ENCODE measurements at places on chromosomes 6 and 20.

DNA sequence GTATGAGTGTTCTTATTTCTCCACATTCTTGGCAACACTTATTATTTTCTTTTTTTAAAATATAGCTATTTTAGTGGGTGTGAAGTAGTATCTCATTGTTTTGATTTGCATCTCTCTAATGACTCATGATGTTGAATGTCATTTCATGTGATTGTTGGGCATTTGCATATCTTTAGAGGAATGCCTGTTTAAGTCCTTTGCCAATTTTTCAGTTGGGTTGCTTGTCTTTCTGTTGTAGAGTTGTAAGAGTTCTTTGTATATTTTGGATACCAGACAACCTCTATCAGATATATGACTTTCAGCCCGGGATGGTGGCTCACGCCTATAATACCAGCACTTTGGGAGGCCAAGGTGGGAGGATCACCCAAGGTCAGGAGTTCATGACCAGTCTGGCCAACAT lies 5.1 kb upstream of the POPDC3 start:
- DNase-seq = peak; percentile 81

DNA sequence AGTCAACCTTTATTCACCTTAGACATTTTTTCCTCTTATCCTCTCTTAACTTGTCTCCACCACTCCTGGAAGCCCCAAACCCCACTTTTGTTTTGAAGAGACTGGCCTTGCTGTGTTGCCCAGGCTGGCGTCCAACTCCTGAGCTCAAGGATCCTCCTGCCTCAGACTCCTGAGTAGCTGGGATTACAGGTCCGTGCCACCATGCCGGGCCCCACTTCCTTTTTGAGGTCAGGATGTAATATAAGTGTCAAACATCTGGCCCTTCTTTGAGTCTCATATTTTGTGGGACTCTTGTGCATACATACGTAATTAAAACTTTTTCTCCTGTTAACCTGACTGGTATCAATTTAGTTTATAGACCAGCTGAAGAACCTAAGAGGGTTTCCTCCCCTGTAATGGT lies 1.4 kb upstream of the CDK19 start:
- DNase-seq = no peak

DNA sequence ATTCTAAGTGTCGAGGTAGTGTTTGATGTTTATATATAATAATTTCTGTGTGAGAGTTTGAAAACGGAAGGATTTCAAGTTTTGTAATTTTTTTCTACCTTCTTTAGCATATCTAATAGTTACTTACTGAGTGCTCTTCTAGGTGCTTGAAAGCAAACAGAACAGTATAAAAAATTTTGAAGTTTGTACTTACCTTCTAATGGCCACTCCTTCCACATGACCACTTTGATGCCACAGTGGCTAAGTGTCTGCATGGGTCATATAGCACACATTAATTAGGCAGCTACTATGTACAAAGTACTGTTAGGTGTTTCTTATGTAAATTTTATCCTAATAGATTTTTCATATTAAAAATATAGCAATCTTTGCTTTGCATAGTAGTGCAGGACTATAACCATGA lies 21.1 kb downstream of the RPRD1B start:
- no peak for DNase-seq

DNA sequence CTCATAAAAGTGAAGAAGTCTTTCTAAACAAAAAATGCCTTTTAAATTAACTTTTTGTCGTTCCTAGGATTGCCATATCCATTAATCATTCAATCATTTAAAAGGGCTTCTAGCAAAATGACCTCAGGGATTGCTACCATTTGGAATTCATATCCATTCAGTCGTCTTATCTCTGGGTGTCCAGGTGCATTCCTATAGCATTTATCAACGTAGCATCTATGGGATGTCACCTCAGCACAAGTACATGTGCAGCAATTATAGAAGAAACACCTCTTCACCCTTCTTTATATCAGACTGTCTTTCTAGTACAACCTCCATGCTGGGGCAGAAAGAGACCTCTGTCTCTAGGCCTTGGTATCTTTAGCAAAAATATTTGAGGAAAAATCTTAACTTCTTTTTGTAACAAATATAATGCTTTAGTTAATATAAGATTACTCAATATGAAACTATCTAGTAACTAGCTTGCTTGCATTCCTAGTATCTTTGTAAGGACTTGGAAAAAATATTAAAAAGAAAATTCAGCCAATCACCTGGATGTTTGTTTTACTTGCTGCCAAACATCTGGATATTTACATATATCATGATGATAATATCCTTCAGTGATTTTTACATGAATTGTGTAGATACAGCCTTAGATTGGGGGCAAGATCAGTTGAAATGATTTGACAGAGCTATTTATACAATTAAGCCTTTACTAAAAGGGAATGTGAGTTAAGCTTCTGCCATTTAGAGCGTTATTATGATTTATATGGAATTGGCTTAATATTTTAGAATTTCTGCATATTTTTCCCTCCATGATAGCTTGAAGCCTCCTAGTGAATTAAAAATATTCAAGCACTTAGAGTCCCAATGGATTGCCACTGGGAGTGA lies 356.8 kb downstream of the HDGFL1 start:
- DNase-seq = no peak

DNA sequence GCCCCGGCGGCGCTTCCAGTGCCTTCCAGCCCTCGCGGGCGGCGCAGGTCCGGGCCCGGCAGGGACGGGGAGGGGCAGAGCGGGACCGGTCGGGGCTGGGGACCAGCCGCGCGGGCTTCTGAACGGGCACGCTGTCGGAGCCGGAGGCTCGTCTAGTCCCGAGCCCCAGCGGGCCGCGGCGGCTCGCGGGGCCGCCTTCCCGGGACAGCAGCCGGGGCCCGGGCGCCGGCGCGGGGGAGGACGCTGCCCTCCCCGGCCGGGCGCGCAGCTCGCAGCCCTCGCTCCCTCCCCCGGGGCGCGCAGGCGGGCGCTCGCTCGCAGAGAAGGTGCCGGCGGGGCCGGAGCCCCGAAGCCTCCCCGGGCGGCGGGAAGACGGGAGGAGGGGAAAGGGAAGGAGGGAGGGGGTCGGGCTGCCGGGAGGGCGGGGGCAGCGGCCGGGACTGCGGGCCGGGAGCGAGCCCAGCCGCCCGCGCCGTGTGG lies 696 bp upstream of the SIRPA start:
- DNase-seq = no peak

- peak; percentile 4 for DNase-seq
Measured at GRCh38 chr6:121726596-121726995, 291.1 kb downstream of the GJA1 start.

DNA sequence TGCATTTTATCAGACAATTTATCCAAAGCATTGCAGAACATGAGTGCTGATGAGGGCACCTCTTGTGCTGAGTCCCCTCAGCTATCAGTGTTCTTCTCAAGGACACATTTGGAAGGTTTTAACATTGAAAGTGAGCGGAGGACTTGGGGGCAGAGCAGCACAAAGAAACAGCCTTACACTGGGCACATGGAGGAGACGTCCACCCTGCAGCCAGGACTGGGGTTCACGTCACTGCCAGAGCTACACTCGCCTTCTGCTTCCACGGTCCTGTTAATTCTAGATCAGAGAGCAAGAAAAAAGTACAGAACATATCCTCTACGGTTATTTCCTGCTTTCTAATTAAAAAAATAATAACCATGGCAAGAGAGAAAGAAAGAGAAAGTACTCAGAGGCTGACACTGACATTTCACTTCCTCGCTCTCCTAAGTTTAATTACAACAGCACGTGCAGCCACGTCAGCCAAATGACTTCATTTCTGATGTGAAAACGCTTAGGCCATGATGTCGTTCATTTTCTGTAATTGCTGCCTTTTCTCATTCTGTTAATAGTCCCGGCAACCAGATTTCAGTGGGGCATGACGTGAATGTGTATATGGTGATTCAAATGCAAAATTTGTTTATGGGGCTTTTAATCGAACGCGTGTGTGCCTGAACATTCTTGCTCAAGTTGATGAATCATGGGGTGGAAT lies 5.1 kb downstream of the PRND start:
- DNase-seq = peak; percentile 49

- DNase-seq = no peak
Measured at GRCh38 chr6:30074331-30075093, 1.1 kb downstream of the RNF39 start.

- no peak for DNase-seq
Measured at GRCh38 chr6:162690158-162690557, 37.4 kb downstream of the PRKN start.

DNA sequence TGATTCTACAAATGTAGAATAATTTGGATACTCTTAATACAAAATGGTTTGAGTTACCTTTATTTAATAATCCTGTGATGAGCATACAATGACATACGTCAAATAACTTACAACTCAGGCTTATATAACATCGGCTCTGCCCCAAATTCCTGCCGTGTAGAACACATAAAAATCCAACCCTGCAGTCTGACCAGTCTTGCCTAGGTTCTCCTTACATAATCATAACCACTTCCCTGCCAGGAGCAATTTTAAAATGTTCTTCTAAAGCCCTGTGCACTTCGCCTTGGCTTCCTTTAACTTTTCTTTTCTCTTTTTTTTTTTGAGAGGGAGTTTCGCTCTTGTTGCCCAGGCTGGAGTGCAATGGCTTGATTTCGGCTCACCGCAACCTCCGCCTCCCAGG lies 16.2 kb upstream of the IER3 start:
- DNase-seq = no peak

GRCh38 chr6:50889935-50890334 lies 71.3 kb downstream of the TFAP2B start:
- DNase-seq = no peak

DNA sequence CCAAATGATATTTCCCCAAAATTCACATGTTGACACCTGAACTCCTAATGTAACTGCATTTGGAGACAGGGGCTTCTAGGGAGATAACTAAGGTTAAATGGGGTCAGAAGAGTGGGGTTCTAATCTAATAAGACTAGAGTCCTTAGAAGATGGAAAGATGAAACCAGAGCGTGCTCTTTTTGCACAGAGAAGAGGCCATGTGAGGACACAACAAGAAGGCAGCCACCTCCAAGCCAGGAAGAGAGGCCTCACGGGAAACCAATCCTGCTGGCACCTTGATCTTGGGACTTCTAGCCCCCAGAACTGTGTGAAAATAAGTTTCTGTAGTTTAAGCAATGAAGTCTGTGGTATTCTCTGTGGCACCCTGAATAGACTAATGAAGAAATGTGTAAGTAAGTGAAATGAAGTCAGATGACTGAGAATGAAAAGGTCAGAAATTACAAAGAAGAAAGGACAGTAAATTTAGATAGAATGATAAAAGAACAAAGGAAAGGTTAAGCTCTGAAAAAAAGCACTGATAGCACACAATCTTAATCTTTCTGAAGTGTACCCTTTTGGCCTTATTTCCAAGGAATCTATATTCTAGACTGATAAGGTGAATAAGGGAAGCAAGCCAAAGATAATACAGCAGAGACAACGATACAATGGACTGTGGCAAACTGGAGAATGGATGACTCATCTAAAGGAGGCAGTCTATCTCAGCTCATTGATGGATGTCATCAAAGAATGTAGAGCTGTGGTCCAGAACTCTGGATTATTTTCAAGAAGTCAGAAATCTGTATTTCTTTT lies 110.4 kb downstream of the MYB start:
- DNase-seq = peak; percentile 70

DNA sequence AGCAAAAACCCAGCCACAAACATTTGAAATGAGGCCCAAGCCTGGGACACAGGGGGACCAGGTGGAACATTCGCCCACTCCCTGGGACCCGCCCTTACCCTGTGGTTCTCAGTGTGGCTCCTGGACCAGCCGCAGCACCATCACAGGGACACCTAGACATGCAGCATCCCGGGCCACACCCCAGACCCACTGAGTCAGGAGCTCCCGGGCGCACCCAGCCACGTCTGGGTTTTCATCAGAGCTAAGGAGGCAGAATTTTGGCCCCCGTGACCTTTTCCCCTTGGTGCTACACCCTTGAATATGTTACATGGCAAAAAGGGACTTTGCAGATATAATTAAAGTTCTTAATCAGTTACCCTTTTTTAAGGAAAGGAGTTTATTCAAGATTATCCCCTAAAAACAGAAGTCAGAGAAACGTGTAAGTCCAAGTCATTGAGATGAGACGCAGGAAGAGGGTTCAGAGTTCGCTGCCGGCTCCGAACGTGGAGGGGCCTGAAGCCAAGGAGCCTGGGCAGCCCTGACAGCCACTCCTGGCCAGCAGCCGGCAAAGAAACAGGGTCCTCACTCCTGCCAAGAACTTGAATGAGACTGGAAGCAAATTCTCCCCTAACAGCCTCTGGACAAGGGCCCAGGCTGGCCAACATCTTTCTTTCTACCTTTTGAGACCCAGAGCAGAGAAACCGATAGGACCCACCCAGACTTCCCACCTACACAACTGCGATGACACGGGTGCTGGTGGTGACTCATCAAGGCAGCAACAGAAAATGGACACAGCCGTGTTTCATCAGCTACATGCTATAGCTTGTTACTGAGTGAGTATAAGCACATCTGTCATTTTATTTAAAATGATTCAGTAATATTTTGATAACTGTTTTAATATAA lies 25.3 kb downstream of the BFSP1 start:
- peak; percentile 50 for DNase-seq

- no peak for DNase-seq
Measured at GRCh38 chr20:61440548-61441055, 188.5 kb downstream of the CDH4 start.

- DNase-seq = peak; percentile 42
Measured at GRCh38 chr6:127301199-127301700, 34.6 kb downstream of the RNF146 start.

DNA sequence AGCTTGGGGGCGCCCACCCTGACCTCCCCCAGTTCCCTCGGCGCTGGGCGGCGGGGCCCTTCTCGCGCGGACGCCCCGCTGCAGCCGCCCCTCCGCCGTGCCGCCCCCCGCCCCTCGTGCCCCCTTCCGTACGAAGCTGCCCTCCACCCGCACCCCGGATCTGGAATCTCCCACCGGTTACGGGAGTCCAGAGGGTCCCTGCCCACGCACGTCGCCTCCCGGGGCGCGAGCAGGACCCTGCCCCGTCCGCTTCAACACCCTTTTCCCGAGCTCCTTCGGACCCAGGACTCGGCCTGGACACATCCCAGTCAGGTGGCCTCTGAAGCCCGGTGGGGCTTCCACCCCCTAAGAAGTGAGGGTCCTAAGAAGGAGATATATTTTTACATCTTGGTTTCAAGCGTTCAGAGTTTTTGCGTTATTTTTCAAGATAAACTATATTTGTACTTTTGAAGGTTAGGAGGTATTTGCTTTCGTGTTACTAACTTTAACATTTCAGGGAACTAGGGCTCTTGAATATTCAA lies 506 bp downstream of the ARFGAP1 start:
- DNase-seq = no peak

DNA sequence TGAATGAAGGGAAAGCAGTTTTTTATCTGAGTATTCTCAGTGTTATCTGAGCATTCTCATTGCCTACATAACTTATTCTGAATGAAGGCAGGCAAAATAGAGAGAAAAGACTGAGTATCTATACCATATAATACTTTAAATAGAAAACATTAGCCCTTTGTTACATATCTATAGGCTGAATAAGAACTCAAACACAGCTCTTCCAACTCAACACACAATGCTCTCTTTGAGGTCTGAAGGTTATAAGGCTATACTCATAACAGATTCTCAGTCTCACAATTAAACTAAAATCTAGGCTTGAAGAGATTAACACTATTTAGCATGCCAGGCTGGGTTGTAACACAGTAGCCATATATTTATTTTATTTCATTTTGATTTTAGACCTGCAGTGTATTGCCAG lies 56.9 kb downstream of the EYS start:
- no peak for DNase-seq

GRCh38 chr20:13545790-13546189 lies 92.9 kb downstream of the TASP1 start:
- DNase-seq = no peak

Measured in fibroblast of pulmonary artery (primary cell).